Uterus (tissue), 4 donors: ENCODE measurements at places on chromosomes 13 and 19.
A peak's percentile ranks its signal among the peaks of the same experiment; 100 is the strongest.

DNA sequence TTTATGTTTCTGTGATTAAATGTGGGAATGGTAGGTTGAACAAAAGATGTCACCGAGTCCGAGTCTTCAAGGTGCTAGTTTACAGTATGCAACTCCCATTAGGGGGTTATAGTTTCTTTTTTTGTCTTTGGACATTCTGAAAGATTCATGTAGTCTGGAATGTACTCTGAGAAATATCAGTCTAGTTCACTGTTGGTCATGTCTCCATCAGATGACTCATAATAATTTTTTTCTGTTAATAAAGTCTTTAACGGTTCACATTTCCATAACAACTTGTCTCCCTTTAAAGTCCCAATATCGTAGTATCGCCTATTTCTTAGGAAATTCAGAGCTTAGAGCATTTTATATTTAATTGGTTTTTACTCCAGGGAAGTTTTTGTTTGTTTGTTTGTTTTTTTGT, 13.5 kb upstream of the ESD start:
- no peaks in the 10 kb centered on the region for H3K36me3 ChIP-seq
- no peaks in the 10 kb centered on the region for H3K27me3 ChIP-seq
- H3K4me1 ChIP-seq = no peaks in the 10 kb centered on the region
- H3K4me3 ChIP-seq = no peak overlapping the region

DNA sequence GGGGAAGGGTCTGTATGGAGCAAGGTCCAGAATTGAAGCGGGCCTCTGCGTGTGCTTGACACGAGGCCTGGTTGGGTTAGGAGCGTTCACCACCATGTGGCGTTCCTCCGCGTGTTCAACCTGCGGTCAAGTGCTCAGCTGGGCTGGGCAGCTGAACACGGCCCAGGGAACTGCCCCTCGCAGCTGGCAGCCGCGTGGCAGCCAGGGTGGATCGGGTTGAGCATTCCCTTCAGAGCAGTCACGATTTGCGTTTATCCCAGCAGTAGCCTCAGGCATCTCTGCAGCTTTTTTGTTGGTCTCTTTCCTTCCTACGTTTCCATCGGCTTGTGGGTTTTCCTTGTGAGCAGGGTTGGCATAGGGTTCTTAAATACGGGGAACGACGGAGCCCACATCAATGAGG, 28.7 kb upstream of the F2RL3 start:
- H3K36me3 ChIP-seq = no peaks in the 10 kb centered on the region
- no peak overlapping the region for H3K27ac ChIP-seq
- DNase-seq = no peak

DNA sequence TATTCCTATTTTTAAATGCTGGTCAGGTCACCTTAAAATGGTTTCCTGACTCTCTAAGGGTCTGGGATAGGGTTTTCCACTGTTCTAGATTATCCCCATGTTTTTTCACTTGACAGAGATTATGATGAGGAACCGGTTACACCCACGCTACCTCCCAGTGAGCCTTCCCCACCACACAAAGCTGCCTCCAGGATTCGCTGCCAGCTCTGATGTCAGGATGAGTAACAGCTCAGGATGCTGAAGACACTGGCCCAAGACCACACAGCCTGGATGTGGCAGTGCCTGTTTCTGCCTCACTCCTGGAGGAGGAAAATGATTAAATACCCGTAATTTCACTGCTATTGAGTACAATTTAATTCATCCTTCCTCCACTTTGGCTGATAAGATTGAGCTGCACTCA, 22.9 kb downstream of the ZNF114 start:
- no peaks in the 10 kb centered on the region for H3K36me3 ChIP-seq
- no peaks in the 10 kb centered on the region for H3K4me1 ChIP-seq
- no peak for DNase-seq
- no peaks in the 10 kb centered on the region for H3K27me3 ChIP-seq

DNA sequence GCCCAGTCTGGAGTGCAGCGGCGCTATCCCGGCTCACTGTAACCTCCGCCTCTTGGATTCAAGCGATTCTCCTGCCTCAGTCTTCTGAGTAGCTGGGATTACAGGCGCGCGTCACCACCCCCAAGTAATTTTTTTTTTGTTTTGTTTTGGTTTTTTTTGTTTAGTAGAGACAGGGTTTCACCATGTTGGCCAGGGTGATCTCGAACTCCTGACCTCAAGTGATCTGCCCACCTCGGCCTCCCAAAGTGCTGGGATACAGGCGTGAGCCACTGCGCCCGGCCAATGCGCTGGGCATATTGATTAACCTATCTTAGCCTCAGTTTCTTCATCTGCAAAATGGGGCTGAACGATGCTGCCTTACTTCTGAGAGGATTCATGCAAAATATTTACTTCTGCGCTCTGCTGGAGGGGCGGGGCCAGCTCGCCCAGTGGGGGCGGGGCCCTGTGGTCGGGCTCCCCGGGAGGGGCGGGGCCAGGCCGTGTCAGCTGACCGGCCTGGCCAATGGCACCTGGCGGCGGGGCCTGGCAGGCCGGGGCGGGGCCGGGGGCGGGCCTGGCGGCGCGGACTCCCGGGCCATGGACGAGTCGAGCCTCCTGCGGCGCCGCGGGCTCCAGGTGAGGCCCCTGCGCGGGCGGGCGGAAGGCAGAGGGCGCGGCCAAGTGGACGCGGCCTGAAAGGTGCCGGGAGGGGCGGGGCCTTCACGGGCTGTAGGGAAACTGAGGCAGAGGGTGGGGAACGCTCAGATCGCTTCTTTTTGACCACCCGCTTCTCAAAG, at the start of gene MAST3:
MAST3 (plus strand) TSS at position 562 of the 776 bp plus-strand sequence; CDS start at position 577, 15 bp downstream.
- no peaks in the 10 kb centered on the region for H3K27me3 ChIP-seq
- H3K27ac ChIP-seq = no peak within 1 kb of the TSS
- H3K4me3 ChIP-seq = peak within 1 kb of the TSS; percentile 28

DNA sequence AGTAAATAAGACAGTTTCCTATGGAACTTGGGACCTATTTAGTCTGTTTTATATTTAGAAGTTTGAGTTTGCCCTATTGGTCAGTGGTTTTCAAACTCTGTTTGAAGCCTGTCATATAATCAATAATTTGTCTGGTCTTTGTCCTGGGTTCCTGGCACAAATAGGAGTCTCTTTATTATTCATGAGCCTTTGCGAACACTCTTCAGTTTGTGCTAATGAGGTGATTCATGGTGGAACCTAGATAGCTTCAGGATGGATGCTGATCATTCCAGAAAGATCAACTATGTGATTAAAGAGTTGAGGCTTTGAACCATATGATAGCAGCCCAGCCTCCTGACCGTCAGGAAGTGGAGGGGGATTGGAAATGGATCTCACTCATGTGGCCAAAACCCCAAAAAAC, 10.0 kb upstream of the VWA8 start:
- no peak overlapping the region for H3K4me3 ChIP-seq
- no peak for DNase-seq
- no peaks in the 10 kb centered on the region for H3K4me1 ChIP-seq
- no peak overlapping the region for H3K27ac ChIP-seq

DNA sequence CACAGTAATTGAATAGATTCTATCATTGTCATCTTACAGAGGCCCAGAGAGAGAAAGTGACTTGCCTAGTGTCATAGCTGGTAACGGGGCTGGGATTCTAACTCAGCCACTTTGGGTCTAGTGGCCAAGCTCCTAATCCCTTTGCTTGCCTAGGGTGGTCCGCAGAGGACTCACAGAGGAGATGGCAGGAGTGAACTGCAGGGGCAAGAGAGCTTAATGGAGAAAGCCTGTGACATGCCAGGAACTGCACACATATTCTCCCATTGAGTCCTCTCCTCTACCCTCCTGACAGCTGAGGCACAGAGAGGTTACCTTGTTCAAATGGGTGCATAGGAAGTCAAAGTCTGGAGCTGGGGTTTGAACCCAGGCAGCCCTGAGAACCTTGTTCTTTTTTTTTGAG, 2.7 kb downstream of the LSR start:
- no peak overlapping the region for H3K27ac ChIP-seq
- no peak for DNase-seq
- no peaks in the 10 kb centered on the region for H3K36me3 ChIP-seq
- H3K4me3 ChIP-seq = no peak overlapping the region
